8988T (cell line): ENCODE measurements at places on chromosomes 6 and 20.

DNA sequence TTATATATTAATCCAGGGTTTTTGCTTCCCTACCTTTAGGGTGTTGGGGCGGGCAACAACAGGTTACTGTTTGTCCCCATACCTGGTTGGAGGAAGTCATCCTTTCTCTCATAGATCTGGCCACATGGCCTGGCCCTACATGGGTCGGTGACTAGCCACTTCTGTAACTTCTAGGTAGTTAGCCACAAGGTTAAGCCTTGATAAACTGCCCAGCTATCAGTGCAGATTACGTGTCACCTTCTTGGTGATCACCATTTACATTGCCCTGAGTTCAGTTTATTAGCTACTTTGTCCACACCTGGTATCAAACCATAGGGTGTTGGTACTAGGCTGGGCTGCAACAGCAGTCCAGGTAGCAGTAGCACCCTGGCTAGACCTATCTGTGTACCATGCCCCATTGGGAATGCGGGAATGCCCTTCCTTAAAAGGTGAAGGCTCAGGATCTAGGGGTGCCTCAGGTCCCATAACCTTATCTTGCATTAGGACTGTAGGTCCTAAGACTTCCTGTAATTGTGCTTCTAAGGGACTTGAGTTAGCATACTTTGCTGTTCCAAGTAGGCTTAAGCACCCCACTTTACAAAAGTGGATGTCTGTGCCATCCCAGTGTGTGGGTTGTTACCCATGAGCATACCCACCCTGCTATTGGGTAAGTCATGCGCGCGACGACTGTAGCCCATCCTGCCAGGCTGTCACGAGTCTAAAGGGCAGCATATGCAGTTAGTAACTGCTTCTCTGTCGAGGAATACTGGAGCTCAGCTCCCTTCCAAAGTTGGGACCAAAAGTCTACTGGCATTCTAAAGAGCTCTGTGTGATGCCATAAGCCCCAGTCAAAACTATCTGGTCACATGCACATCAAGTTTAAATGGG lies 5.2 kb downstream of the ZKSCAN3 start:
- DNase-seq, result no peak

- no peak for DNase-seq
Measured at GRCh38 chr20:1616858-1617434, 2.9 kb downstream of the SIRPB1 start.

- no peak for DNase-seq
Measured at GRCh38 chr6:157099912-157100593, 223.3 kb downstream of the TMEM242 start.

GRCh38 chr6:127533736-127534135 lies 14.6 kb upstream of the MTCL3 start:
- DNase-seq, result no peak

- no peak for DNase-seq
Measured at GRCh38 chr6:15293674-15294073, 47.8 kb downstream of the JARID2 start.

- no peak for DNase-seq
Measured at GRCh38 chr20:35263532-35264341, 14.2 kb downstream of the MMP24OS start.

DNA sequence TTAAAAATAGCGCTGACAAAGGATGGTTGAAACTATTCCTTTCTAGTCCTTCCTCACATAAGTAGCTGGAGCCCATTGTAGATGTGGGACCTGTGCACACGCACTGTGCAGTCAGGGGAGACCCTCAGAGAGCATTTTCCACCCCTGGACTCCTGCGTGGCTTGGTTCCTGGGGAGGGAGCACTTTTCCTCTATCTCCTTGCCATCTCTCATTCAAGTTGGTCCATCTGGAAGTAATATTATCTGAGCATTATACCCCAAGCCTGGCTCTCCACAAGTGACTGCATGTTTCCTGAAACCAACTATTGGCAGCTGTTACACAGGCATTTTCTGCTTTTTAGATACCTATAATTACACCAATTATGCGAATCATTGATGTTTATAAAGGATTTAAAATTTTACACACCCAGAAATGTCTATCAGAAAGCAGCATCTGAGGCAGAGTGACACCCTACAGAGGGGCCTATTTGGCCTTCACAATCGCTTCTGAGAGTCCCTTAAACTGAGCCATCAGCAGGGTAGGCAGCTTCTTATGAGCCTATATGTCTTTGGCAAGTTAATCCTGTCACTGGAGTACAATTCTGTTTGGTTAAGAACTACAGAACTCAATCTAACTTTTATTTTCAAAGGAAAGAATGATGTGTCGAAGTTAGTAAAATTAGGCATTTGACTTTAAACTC lies 18.7 kb downstream of the SOX4 start:
- DNase-seq, result no peak

- DNase-seq, result no peak
Measured at GRCh38 chr6:136696238-136696637, 96.0 kb downstream of the MAP3K5 start.

DNA sequence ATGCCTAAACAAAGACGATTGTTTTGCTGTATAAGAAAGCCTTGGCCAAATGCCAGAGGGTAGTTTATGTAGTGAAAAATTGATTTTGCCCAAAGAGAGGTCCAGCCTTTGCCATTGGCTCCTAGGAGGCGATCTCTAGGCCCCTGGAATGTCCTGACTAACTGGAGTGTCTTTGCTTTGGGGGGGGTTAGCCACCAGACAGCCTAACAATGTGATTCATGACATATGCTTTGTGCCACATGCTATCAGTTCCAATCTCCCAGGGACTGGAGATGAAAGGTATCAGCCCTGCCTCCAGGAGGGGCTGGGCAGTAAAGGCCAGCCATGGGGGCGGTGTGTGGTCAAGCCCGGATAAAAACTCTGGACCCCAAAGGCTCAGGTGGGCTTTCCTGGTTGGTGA lies 32.7 kb upstream of the TUBB2A start:
- no peak for DNase-seq

- DNase-seq, result no peak
Measured at GRCh38 chr6:166240889-166241288, 67.3 kb downstream of the PRR18 start.

GRCh38 chr20:20373091-20373571 lies 5.2 kb downstream of the INSM1 start:
- DNase-seq, result no peak

GRCh38 chr6:12614456-12614855 lies 102.1 kb upstream of the PHACTR1 start:
- no peak for DNase-seq

- no peak for DNase-seq
Measured at GRCh38 chr6:11952316-11952715, 59.8 kb upstream of the HIVEP1 start.

- DNase-seq, result no peak
Measured at GRCh38 chr20:63292292-63292701, 689 bp upstream of the COL20A1 start.

DNA sequence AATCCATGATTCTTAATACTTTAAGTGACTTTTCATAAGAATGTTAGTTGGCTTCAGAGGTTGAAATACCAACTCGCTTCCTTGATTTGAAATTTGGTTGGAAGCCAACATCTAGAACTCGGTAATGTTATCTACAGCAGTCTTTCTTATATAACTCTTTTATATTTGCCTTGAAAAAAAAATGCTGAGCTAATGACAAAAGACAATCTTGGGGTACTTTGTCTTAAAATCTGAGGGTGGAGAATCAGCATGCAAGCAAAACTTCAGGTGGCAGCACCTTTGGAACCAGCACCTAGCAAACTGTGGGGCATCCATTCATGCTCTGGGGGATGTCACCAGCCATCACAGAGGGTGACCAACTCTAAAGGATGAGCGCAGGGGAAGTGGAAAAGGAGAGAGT lies 76.3 kb downstream of the PDE10A start:
- no peak for DNase-seq

GRCh38 chr6:85983032-85983659 lies 340.5 kb upstream of the SYNCRIP start:
- DNase-seq, result no peak

DNA sequence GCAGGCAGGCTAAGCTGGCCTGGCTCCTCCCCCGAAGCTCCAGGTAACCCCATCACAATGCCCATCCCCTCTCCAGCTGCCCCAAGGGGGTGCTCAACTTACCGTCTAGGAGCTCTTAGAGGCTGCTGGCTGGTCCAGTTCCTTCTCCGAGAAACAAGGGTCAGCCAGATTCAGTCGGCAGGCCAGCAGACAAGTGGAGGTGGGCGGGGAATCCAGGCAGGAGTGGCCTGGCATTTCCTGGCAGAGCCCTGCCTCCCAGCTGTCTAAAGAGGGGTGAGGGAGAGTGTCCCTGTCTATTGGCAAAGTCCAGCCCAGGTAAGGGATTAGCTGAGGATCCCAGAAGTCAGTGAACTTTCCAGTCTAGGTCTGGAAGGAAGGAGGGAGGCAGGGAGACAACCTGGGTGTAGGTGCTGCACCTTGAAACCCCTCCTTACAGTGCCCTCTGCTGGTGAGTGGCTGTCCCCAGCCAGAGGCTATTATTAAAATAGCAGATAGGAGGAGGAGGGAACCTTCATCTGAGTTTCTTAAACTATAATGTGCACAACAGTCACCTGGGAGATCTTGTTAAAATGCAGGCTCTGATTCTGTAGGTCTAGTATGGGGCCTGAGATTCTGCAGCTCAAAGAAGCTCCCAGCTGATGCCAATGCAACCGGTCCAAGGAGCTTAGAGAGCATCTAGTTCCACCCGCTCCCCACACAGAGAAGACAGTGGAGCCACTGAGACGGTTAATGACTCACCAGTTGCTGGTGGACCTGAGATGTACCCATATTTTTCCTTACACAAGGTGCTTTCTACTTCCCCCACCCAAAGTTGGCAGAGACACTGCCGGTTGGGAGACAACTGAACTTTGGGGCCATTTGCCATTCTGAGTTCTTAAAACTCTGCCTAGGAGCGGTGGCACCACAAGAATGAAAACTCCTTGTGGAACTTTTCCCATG lies at the start of gene UNC5CL:
Gene UNC5CL (minus strand): TSS at position 162 of the 939 bp plus-strand sequence. CDS start 4,147 bp downstream, outside the sequence.
- peak; percentile 68 for DNase-seq

GRCh38 chr6:83605517-83605916 lies 93.2 kb downstream of the PRSS35 start:
- DNase-seq, result no peak

- no peak for DNase-seq
Measured at GRCh38 chr6:139392794-139393193, 18.3 kb upstream of the CITED2 start.

DNA sequence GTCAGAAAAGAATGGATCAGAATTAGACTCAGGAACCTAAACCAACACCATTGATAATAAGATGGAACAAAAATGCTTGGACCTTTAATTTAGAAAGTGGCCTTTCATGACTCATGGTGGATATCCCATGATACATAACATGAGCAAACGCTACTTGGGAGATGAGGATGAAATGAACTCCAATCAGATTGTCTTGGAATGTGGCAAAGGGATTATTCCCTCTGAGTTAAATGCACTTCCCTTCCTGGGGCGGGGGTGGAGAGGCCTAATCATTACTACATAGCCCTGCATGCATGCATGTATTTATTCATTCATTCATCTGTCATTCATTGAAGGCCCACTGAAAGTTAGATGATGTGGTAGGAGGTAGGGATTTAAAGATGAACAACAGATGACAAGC lies 174.0 kb downstream of the AIG1 start:
- no peak for DNase-seq

DNA sequence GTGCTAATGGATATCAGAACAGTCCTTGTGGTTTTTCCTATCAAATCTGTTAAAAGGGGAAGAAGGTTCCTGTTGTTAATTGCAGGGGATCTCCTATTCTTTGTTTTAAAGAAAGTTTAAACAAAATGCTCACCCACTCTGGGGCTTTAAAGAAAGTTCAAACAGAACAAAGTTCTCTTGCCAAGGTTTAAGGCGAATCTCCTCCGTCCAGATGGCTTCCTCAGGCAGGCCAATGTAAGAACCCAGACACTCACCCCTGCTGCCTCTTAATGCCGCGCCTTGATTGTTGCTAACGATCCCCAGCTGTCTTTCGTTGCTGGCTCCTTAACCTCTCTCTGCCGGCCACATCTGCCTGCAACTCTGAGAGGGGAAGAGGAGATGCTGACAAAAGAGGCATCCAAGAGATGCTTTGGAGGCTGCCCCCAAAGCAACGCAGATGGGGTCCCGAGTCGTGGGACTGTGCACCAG lies 235.0 kb upstream of the PRDM1 start:
- no peak for DNase-seq

DNA sequence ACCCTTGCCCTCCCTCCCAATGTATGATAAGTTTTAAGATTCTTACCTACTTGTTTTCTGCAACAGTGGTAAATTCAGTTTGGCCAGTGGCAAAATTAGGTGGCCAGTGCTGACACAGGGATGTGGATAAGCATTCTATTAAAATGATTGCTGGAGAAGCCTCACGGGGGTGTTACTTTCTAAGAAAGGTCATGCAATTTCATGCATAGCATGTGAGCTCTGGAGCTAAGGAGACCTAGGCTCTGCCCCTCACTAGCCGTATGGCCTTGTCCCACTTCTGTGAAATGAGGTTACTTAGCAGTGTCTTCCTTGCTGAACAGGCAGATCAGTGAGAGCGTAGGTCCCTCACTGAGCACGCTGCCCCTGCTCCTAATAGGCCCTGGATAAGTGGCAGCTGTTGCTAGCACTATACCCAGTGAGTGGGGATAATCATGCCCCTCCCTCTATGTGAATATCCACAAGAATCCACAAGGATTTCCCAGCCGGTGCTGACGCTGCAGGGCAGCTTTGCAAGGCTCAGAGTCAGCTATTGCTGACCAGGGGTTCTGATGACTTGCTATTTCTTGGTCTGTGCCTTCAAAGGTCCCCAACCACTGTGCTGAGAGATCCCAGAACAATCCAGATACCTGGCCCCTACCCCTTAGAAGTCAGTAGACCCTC lies 86.5 kb upstream of the MRPS10 start:
- no peak for DNase-seq

GRCh38 chr6:28943557-28944411 lies 20.0 kb upstream of the TRIM27 start:
- DNase-seq, result no peak

GRCh38 chr6:39230654-39231035 lies 1.4 kb upstream of the KCNK5 start:
- no peak for DNase-seq

- no peak for DNase-seq
Measured at GRCh38 chr20:58633161-58634053, 17.7 kb upstream of the STX16 start.

- no peak for DNase-seq
Measured at GRCh38 chr20:53794529-53795115, 201.0 kb upstream of the ZNF217 start.

- DNase-seq, result peak; percentile 73
Measured at GRCh38 chr6:37653933-37654565, 43.6 kb downstream of the MDGA1 start.
